ENCODE measurements at places on chromosomes 4 and X.

DNA sequence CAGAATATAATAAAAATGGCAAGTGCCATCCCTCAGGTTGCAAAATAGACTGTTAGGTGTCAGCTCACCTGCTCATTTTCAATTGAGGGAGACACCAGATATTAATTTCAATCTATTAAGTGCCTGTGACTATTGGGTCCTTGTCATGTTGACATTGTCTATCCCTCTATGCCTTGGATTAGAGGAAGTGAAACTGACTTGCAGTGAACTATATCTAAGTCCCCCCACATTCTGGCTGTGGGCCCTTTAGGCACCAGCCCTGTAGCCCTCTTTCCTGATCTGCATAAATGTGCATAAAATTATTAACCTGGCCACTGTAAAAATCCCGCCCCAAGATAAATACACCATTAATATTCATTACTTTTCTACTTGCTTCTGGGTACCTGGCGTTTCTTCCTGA is 293.0 kb upstream of the CLNK start:
- DNase-seq: no peak

- no peak for DNase-seq
These were observed 100.4 kb downstream of the WFS1 start for GRCh38 chr4:6369924-6370645.

- DNase-seq: no peak
These were observed 102.5 kb downstream of the FIP1L1 start for GRCh38 chr4:53479736-53480525.

- no peak for DNase-seq
These were observed 193.6 kb downstream of the SLC4A4 start for GRCh38 chr4:71532407-71532806.

GRCh38 chrX:46666831-46667230 is 92.1 kb downstream of the SLC9A7 start:
- DNase-seq: no peak
